AG04450 (cell line): ENCODE measurements at places on chromosomes 12 and 14. TPM values are rescaled to one million over a fixed set of nuclear protein-coding genes. Genes with fewer than 3 reads are reported as not detected.

DNA sequence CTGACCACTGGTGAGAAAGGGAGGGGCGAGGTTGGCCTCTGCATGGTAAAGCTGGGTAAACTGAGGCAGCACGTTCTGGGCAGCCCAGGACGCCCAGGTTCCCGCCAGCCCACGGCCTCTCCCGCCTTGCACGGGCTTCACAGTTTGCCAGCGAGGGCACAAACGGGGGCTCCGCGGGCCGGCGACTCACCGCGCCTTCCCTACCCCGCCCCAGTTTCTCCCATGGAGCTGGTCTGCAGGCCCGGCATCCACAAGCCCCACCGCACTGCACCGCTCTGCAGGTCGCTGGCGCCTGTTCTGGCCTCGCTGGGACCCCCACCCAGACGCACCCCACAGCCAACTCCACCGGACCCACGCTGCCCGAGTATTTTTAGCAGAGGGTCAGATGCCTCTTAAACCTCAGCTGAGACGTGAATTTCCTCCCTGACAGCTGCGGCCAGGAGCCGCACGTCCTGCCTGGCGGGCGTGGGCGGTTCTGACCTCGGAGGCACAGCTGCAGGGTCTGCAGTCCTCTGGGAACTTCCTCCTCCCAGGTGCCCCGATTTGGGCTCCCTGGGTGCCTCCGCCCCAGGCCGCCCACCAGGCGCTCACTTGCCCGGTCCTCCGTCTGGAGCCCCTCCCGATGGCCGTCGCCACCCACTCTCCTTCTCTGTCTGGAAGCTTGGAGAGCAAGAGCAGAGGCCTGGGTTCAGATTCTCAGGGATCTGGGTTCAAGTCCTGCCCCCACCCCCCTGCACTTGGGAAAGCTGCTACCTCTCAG lies 29.5 kb upstream of the INF2 start:
- no peak for DNase-seq

The MBIP gene
- polyA plus RNA-seq: 25.6 and 36.8 TPM in 2 replicates

GRCh38 chr12:59736786-59737185 lies 141.0 kb downstream of the SLC16A7 start:
- peak; percentile 68 for DNase-seq

- DNase-seq: no peak
Measured at GRCh38 chr12:30578426-30578825, 117.2 kb downstream of the IPO8 start.

The MIP gene
- not detected in 2 replicates for polyA plus RNA-seq

The RIC8B gene
- polyA plus RNA-seq: 9.5 and 11.2 TPM in 2 replicates

The PPP1R36 gene
- polyA plus RNA-seq: 0.31 and 0.38 TPM in 2 replicates

DNA sequence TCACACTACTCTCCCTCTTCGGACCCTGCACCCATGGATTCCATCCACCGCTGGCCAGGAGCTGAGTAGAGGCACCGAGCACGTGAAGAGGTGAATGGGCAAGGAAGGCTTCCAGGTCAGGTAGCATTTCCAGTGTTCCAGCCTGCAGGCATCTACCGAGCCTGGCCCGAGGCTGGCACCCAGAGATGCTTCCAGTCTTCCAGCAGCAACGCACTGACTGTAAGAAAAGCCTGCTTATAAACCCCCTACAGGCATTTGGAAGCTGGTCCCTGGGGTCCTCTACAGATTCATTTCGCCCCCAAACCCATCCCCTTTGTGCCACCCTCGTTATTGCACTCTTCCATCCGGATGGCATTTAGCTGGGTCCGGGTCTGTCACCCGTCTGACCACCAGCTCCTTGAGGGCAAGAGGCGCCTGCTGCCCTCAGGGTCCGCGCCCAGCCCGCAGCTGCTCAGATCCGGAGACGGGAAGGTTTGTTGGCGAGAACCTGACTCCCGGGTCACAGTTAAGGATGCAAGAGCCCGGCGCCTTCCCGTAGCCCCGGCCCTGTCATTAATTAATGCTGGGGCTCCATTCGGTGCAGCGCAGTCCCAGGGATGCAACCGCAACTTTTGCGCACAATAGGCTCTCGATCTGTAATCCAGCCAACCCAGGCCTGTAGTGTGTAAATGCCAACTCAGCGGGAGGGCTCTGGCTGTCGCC lies 614 bp upstream of the MARK3 start:
- no peak for DNase-seq

DNA sequence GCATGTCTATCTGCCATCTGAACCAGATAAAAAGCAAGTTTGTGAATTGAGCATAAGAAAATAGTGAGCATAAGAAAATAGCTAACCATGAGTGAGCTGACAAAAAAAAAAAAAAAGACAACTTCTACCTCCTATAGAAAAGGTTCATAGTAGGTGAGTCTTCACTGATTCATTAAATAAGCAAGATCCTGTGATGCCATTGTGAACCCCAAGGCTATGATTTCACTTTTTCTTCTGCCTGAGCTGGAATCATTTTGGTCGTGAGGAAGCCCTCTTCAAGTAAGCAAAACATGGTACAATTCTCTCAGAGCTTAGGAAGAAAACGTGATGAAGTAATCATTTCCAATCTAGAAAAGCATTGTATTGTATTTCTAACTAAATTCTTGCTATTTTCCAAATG lies 1.2 kb downstream of the PIK3C2G start:
- no peak for DNase-seq

GRCh38 chr14:61484031-61484430 lies 162.7 kb downstream of the PRKCH start:
- no peak for DNase-seq

- DNase-seq: no peak
Measured at GRCh38 chr12:117044311-117044710, 54.9 kb downstream of the TESC start.

The KERA gene
- polyA plus RNA-seq: not detected in 2 replicates

- no peak for DNase-seq
Measured at GRCh38 chr12:46830731-46831334, 5.0 kb upstream of the SLC38A4 start.

- DNase-seq: no peak
Measured at GRCh38 chr12:45112306-45112705, 61.4 kb upstream of the DBX2 start.

- DNase-seq: no peak
Measured at GRCh38 chr12:12091977-12092663, 21.4 kb downstream of the BCL2L14 start.

The PRPH gene
- not detected in 2 replicates for polyA plus RNA-seq

DNA sequence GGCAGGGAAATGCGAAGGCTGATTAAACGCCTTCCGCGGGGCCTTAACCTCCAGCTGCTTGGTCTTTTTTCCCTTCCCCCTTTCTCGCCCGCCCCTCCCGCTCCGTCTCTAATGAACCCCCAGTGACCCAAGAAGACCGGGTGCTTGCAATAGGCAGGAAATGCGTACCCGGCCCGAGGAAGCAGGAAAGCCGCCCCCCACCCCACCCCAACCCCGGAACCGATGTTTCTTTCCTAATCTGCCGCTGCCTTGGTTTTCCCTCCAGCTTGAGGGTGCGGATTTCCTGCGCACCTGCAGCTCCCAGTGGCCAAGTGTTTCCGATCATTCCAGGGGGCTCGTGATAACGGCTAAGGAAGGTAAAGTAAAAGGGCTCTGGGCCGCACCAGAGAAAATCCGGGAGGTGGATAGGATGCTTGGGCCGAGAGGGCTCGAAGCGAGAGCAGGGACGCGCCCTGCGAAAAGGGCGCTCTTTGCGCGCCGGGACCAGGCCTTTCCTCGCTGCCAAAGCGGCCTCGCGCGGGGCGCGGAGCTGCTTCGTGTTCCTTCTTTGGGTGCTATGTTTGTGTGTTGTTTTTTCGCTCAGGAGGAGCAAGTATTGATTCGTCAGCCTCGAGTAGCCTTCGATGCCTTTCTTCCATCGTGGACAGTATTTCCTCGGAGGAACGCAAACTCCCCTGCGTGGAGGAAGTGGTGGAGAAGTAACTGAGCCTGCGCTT lies 983 bp downstream of the MYF6 start:
- no peak for DNase-seq

DNA sequence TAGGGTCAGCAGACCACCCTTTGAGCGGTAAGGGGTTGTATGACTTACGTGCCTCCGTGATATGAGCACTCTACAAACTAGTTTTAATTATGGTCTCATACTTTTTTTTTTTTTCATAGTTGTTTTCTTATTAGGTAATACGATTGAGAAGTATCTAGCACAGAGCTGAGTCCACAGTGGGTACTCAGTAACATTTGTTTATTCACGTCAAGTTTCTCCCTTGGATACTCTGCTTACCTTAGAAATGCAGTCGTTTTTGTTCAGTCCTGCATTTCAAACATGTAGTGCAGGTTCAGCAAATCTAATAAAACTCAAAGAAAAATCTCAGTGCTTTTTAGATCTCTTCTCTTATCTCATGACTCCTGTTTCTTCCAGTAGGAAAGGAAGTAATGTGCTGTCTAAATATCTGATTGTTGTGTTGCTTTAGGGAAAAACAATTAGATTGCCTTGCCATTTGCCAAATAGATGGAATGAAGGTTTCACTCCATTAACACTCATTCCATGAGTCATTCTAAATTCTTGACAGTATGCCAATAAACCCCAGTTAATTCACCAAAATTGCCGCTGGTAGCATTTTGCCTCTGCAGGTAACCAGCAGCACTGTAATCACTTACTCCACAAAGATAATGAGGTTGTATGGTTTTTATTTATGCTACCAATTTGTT lies 118.9 kb downstream of the PTCSC3 start:
- no peak for DNase-seq

DNA sequence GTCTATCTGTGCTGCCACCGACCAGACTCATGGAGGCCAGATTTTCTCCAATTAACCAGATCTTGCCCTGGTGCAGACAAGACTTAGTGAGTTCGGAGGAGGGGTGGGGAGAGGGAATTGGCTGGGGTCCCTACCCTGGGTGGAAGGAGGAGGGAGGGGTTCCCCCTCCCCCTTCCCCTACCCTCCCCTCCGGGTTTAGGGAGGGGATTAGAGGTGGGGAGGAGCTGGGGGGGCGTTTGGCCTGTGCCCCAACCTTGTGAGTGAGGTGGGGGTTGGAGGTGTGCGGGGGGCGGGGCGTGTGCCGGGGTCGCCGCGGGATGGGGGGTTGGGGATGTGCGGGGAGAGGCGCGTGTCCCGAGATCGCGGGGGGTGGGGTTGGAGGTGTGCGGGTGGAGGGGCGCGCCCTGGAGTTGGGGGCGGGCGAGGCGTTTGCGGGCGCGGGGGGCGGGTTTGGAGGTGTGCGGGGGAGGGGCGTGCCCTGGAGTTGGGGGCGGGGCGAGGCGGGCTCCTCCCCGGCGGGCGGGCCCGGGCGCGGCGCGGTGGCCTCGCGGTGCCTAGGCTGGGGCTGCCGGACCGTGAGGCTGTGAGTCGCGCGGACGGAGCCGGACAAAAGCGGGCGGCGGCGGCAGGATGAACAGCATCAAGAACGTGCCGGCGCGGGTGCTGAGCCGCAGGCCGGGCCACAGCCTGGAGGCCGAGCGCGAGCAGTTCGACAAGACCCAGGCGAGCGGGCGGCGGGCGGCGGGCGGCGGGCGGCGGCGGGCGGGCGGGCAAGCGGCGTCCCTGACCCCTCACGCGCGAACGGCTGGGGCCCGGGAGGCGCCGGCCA lies at the start of gene HIP1R:
Gene HIP1R, plus strand, starts transcription at position 537 of the 829 bp plus-strand sequence. Its CDS starts 94 bp downstream, at position 631.
- no peak for DNase-seq

- no peak for DNase-seq
Measured at GRCh38 chr14:104292084-104292970, 153.9 kb downstream of the KIF26A start.

DNA sequence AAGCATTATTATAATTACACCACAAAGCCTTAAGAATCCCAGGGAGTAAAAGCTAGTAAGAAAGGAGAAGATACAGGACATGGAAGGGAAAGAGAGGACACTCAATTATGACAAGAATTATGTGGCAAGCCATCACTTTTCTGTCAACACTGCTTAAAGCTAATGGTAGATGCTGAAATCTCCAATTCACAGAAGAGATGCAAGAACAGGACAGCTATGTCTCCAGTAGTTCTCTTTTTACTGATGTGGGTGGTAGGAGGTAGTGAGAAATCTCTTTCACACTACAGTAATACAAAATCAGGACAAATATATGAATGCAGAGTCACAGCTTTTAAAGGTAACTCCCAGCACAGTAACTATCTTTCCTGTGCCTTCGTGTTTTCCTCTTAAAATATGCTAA lies 29.2 kb downstream of the CHD8 start:
- DNase-seq: no peak

The ANG gene
- 5.1 TPM in 2 replicates for polyA plus RNA-seq

GRCh38 chr12:121424624-121424975 lies 24.7 kb downstream of the RNF34 start:
- no peak for DNase-seq

The EFS gene
- polyA plus RNA-seq: 5.3 and 6.6 TPM in 2 replicates

- no peak for DNase-seq
Measured at GRCh38 chr12:39105111-39105510, 199.7 kb upstream of the CPNE8 start.

The RAD9B gene
- 0.07 and 0.26 TPM in 2 replicates for polyA plus RNA-seq

DNA sequence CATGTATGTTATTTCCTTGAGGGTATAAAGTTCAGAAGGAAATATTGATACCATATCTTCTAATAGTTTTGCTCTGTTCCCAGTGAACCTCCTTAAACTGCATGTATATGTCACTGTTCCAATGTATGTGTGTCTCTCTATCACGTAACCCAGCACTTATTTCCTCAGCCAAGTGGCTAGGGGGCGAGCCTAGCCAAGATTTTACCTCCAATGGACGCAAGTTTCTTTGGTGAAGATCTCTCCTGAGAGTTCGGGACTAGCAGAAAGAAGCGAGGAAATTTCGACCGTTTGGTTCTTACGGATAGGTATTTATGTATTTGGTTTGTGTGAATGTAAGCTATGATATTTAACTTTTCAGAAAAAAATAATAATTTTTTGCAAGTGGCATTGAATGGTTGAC lies 2.5 kb downstream of the SFSWAP start:
- DNase-seq: no peak

DNA sequence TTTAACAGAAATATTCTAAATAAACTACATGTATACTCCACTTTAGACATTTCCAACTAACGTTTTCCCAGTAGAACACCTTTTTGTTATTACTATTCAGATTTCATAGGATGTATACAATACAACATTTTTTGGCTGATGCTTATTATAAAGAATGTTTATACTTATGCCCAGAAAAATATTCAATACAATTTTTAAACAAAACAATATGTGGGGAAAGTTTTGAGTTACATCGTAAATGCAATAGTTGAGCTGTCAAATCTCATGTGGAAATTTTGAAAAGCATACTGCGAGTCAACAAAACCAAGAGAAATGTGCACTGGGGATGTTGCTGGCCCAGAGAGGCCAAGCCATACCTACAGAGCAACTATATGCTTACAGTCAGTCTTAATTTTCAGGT lies 18.2 kb upstream of the MON2 start:
- no peak for DNase-seq

The KIF5A gene
- 0.38 and 0.45 TPM in 2 replicates for polyA plus RNA-seq

GRCh38 chr12:50507930-50508329 lies 3.1 kb downstream of the DIP2B start:
- no peak for DNase-seq

The PRMT5 gene
- polyA plus RNA-seq: 125 and 133 TPM in 2 replicates

The GLI1 gene
- polyA plus RNA-seq: 8.3 and 9.7 TPM in 2 replicates
